Lower lobe of right lung (tissue), 2 donors: ENCODE measurements at places on chromosomes 3 and 15. TPM values are rescaled to one million over a fixed set of nuclear protein-coding genes. Genes with fewer than 3 reads are reported as not detected.
A peak's percentile ranks its signal among the peaks of the same experiment; 100 is the strongest.

DNA sequence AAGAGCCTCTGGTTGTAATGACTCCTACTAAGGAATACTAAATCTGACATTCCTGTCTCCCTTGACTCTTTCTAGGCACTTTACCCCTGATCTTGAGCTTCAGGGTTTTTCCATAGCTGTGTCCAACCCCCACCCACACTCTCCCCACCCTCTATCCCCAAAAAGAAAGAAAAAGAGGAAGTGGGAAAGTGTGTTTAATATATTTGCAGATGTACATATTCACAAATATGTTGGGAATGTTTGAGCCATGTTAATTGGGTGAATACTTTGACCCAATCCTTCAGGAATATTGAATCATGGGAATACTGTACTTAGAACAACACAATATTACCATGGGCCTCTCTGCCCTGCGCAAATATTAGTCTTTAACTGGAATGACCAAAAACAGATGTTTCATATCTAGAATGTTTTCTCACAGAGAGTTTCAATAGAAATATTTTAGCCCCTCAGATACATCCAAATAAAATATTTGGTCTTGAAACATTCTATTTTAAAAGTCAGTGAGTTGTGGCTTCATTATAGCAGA, 19.8 kb upstream of the PFN2 start:
- H3K36me3 ChIP-seq, result no peaks in the 10 kb centered on the region
- no peak for DNase-seq
- no peaks in the 10 kb centered on the region for H3K4me1 ChIP-seq
- H3K27me3 ChIP-seq, result no peaks in the 10 kb centered on the region
- no peak overlapping the region for H3K4me3 ChIP-seq
- no peak overlapping the region for H3K27ac ChIP-seq

DNA sequence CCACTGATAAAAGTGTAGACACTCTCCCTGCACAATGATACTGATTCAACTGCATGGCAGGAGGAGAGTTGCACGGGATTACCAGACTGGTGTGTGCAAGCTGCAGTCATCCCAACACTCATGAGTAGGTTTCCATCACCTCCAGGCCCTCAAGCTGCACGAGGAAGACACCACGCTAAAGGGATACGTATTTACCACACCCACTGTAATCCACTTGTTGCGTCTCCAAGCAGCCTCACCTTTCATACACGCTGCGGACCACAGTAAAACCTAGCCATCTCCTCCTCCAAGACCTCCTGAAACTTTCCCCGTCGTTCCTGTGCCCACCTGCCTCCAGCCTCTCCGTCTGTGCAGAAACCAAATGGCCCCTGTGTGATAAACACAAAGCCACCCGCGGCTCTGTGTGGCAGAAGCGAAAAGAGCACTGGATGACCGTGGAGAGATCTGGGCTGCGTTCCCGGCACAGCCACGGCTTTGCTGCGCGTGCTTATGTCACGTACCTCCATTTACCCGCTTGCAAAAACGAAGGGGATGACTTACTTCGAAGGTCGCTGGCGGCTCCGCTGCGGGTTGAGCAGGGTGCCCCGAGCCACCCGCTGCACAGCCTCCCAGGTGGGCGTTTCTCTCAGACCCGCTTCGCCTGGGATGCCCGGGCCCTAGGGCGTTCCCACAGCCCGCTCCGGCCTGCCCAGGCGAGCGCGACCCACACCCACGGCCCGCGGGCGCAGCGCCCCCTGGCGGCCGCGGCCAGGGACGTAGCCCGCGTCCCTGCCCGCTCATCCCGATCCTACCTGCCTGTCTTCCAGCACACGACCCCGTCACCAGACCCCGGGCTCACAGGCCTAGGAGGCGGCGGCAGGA, 643 bp downstream of the ABCC5 start:
- H3K4me3 ChIP-seq, result peak overlapping the region; percentile 100
- H3K27ac ChIP-seq, result peak overlapping the region; percentile 78
- peaks cover 18% of the 10 kb centered on the region for H3K36me3 ChIP-seq
- peaks cover 11% of the 10 kb centered on the region for H3K4me1 ChIP-seq

DNA sequence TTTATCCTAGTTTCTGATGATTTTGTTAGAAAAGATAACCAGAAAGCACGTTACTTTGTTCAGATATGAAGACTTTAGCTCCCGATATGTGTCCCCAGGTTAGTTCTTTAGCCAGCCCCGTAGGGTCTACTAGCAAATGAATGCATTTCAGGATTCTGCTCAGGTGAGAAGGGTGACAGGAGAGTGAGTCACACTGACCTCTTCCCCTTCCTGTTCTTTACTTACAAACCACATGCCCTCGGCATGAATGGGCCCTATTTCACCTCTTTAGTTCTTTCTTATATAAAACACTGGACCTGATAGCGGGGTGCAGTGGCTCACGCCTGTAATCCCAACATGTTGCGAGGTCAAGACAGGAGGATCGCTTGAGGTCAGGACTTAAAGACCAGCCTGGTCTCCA, 98.4 kb downstream of the SLC49A4 start:
- no peak for DNase-seq
- H3K36me3 ChIP-seq, result no peaks in the 10 kb centered on the region
- no peak overlapping the region for H3K27ac ChIP-seq
- H3K27me3 ChIP-seq, result no peaks in the 10 kb centered on the region

DNA sequence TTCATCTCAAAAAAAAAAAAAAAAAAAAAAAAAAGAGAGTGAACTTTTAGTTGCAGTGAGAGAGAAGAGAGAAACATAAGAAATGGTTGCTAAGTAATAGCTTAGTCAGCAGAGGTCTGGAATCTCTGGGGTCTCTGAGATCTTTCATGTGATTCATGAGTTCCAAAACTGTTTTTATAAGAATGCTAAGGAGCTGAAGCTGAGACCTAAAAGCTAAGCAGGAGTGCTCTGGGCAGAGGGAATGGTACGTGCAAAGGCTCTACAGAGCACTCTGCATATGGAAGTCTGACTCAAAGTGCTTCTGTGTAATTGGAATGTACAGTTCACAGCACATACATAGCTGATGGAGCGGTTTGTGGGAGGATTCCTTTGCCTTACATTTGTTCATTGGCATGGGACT, 66.3 kb upstream of the LRIG1 start:
- H3K27ac ChIP-seq, result no peak overlapping the region
- H3K4me3 ChIP-seq, result no peak overlapping the region
- DNase-seq, result no peak
- H3K36me3 ChIP-seq, result no peaks in the 10 kb centered on the region
- H3K4me1 ChIP-seq, result no peaks in the 10 kb centered on the region
- no peaks in the 10 kb centered on the region for H3K27me3 ChIP-seq

DNA sequence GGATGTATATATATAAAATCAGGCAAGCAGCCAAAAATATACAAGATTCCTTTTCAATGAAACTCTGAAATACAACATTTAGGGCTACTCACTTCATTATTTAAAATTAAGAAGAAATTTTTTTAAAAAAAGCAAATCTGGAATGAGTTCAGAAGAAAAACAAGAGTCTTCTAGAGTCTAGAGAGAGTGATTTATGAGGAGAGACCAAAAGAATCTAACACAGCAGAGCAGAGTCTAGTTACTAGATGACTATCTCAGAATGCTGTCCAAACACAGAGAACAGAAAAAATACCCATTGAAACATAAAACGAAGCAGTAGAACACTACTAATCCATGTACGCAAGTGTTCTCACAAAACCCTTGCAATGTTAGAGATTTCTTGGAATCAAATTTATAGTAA, 275.2 kb upstream of the CBLB start:
- DNase-seq, result no peak
- no peak overlapping the region for H3K27ac ChIP-seq

DNA sequence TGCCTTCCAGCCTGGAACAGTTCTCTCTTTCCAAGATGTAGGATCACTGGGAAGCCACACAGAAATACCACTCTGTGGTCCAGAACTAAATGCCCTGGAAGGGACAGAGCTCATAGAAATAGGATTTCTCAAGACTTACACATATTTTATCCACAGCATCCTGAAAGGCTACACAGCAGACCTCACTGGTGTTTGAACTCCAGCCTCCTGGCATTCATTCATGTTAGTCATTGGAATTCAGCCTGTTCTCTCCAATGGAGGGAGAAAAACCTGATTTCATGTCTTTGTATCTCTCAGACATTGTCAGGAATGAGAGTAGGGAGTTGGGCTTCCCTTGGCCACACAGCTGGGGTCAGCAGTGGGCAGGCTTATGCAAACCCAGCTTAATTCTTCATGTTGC, 121.1 kb upstream of the PPP2R3A start:
- no peaks in the 10 kb centered on the region for H3K27me3 ChIP-seq
- no peaks in the 10 kb centered on the region for H3K36me3 ChIP-seq
- no peak overlapping the region for H3K4me3 ChIP-seq
- H3K4me1 ChIP-seq, result no peaks in the 10 kb centered on the region

GRCh38 chr3:43759938-43760337, 69.2 kb downstream of the ABHD5 start:
- no peak for DNase-seq
- H3K36me3 ChIP-seq, result no peaks in the 10 kb centered on the region
- H3K27ac ChIP-seq, result no peak overlapping the region
- H3K4me3 ChIP-seq, result no peak overlapping the region

- H3K4me3 ChIP-seq, result no peak overlapping the region
- no peaks in the 10 kb centered on the region for H3K4me1 ChIP-seq
- no peak for DNase-seq
- H3K36me3 ChIP-seq, result no peaks in the 10 kb centered on the region
Measured at GRCh38 chr15:79523266-79523665, 91.1 kb downstream of the MINAR1 start.

DNA sequence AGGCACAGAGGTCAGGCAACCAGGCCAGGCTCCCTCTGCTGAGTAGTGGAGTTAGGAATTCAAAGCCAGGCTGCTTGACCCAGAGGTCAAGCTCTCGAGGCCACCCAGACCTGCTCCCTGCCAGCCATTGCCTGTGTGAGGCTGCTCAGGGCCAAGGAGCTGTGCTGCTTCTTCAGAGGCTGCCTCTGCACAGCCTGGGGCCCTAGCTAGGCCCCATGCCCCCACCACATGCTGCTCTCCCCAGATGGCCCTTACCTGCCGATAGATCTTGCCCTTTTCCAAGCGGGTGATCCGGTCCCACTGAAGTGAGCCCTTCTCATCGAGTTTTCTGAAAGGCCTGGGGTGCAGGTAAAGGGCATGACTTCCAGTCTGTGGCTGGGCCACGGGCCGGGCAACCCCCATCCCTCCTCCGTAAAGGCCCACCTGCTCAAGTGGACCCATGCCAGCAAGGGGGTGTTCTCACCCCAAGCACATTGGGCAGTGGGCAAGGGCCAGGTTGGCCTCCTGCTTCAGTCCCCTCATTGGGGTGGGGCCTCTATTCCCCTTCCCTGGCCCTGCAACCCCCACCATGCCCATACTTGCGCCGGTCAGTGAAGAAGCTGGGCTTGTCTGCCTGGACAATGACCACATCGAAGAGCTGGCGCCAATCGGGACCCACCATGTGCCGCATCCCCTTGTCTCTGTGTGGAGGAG, 6.5 kb downstream of the NT5DC2 start:
- H3K4me3 ChIP-seq, result no peak overlapping the region
- peak overlapping the region; percentile 83 for H3K27ac ChIP-seq
- H3K27me3 ChIP-seq, result no peaks in the 10 kb centered on the region
- H3K4me1 ChIP-seq, result peaks cover 64% of the 10 kb centered on the region

- peak overlapping the region; percentile 57 for H3K27ac ChIP-seq
- H3K4me3 ChIP-seq, result no peak overlapping the region
- H3K4me1 ChIP-seq, result peaks cover 27% of the 10 kb centered on the region
- no peaks in the 10 kb centered on the region for H3K27me3 ChIP-seq
- DNase-seq, result no peak
Measured at GRCh38 chr15:52252781-52253180, 42.8 kb downstream of the MYO5C start.

GRCh38 chr3:55484191-55484689, 2.9 kb downstream of the WNT5A start:
- H3K36me3 ChIP-seq, result no peaks in the 10 kb centered on the region
- H3K4me3 ChIP-seq, result no peak overlapping the region
- no peak overlapping the region for H3K27ac ChIP-seq
- H3K27me3 ChIP-seq, result peaks cover 72% of the 10 kb centered on the region
- no peak for DNase-seq

- DNase-seq, result peak; percentile 1
- H3K27ac ChIP-seq, result peak overlapping the region; percentile 28
- H3K36me3 ChIP-seq, result peaks cover 34% of the 10 kb centered on the region
- peaks cover 5% of the 10 kb centered on the region for H3K4me1 ChIP-seq
- H3K27me3 ChIP-seq, result no peaks in the 10 kb centered on the region
Measured at GRCh38 chr15:101044625-101045235, 125.6 kb downstream of the LRRK1 start.

GRCh38 chr15:84979651-84980050, 2.0 kb upstream of the PDE8A start:
- H3K36me3 ChIP-seq, result no peaks in the 10 kb centered on the region
- H3K4me1 ChIP-seq, result peaks cover 28% of the 10 kb centered on the region
- H3K27me3 ChIP-seq, result no peaks in the 10 kb centered on the region
- DNase-seq, result peak; percentile 49
- peak overlapping the region; percentile 94 for H3K4me3 ChIP-seq
- H3K27ac ChIP-seq, result peak overlapping the region; percentile 93

GRCh38 chr3:72135636-72136035, 350.7 kb upstream of the PROK2 start:
- H3K36me3 ChIP-seq, result no peaks in the 10 kb centered on the region
- no peak overlapping the region for H3K27ac ChIP-seq
- H3K27me3 ChIP-seq, result no peaks in the 10 kb centered on the region
- DNase-seq, result no peak
- H3K4me1 ChIP-seq, result no peaks in the 10 kb centered on the region
- H3K4me3 ChIP-seq, result no peak overlapping the region

- no peaks in the 10 kb centered on the region for H3K27me3 ChIP-seq
- H3K4me3 ChIP-seq, result peak overlapping the region; percentile 9
- peaks cover 100% of the 10 kb centered on the region for H3K4me1 ChIP-seq
- DNase-seq, result peak; percentile 70
- peak overlapping the region; percentile 46 for H3K27ac ChIP-seq
Measured at GRCh38 chr3:152302521-152303021, 33.8 kb downstream of the MBNL1 start.

DNA sequence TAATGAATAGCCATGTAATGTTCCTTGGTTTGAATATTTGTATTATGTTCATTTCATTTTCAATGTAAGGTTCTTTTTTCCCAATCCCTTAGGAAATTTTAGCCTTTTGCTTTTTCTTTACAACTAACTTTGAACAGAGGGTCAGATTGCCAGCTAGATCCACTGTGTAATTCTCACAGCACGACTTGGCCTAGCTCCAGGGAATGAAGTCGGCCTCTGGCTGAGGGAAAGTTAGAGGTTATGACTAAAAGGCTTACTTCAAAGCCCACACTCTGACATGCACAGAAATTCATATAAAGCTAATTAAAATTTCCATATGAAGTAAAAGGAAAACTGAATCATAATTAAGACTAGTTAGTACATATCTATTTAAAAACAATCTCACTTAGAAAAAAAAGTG, 38.7 kb downstream of the ROBO1 start:
- H3K4me1 ChIP-seq, result no peaks in the 10 kb centered on the region
- no peak overlapping the region for H3K4me3 ChIP-seq
- no peaks in the 10 kb centered on the region for H3K36me3 ChIP-seq
- no peak for DNase-seq

GRCh38 chr3:145893331-145893730, 267.7 kb downstream of the PLOD2 start:
- H3K4me1 ChIP-seq, result no peaks in the 10 kb centered on the region
- no peak overlapping the region for H3K27ac ChIP-seq
- no peak for DNase-seq
- H3K36me3 ChIP-seq, result no peaks in the 10 kb centered on the region
- no peak overlapping the region for H3K4me3 ChIP-seq
- no peaks in the 10 kb centered on the region for H3K27me3 ChIP-seq

Gene THSD4
- total RNA-seq, result 18.2 TPM

Gene HIGD2B
- not detected for total RNA-seq

Gene ECE2
- not detected for total RNA-seq

Gene CCDC54
- not detected for total RNA-seq

Gene RPN1
- 198 TPM for total RNA-seq

Gene LRRK1
- total RNA-seq, result 24.3 TPM

Gene PLSCR1
- total RNA-seq, result 194 TPM

Gene EFHB
- total RNA-seq, result 5.6 TPM
